ENCODE measurements at places on chromosomes 7 and 10.

GRCh38 chr10:55369670-55370420, 568.8 kb upstream of the PCDH15 start:
- no peak for DNase-seq

GRCh38 chr7:47310020-47310419, 271.9 kb downstream of the TNS3 start:
- no peak for DNase-seq

DNA sequence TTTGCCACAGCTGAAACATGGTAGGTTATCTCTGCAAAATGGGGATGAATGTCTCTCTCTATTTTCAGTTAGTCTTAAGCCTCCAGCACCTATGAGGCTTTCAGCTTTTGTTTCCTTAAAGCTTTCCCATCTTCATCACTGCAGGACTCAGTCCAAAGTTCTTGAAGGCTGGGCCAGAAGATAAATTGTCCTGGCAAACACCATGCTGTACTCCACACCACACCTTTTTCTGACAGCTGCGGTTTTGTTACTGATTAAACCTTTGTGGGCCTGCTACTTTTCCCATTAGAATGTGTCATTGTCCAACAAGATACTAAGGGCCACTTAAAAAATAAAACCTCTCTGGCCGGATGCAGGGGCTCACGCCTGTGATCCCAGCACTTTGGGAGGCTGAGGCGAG, 87.2 kb upstream of the A1CF start:
- no peak for DNase-seq

DNA sequence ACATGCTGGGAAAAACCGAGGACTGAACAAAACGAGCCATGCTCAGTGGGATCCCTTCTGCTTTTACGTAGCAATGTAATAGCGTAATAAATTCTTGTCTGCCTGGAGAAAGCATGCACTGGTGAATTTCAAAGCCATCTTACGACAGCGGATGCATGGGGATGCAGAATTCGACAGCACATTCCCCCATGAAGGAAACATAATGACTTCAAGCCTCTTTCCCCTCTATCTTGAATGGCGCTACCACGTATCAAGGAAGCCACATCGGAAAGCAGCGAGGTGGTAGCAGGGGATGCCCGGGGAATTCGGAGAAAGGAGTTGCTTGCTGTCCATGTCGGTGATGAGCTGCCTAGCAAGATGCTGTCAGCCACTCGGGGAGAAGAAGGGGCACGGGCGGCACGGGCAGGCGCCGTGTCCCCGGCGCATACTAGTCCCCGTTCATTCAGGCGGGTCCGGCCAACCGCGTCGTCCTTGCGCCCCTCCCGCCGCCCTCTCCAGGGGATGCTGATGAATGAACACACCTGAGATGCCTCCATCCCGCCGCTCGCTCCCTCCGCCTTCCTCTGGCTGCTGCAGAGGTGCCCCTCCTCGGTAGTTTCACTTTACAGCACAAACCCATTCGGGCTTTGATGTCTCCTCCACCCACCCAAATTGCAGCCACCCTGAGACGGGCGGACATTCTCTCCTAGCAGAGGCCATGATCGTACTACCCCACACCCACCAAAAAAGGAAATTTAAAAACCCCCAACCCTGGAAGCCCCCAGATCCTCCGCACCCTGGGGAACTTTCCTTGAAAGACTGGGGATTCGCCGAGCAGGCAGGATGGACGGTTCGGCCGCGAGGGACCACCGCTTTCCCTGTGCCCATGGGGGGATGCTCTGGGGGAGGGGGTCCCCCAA, 644 bp downstream of the SORBS1 start:
- DNase-seq = no peak

GRCh38 chr7:15485431-15485830, 76.4 kb downstream of the AGMO start:
- no peak for DNase-seq

DNA sequence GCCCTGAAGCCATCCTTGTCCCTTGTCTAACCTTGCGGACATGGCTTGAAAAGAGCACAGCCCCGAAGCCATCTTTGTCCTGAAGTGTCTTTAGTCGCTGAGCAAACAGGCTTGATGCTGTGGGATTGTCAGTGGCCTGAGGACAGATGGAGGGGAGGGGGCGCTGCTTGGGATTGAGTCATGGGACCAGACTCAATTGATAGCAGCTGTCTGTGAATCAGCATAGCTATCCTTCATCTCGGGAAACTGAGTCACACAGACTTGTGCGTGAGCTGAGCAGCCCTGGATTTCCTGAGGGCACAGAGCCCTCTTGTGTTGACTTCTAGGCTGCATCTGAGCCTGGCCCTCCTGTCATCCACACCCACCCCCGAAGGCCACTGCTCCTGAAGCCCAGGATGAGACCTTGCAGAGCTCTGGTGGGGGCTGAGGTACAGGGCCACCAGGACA, 14.4 kb downstream of the MYO1G start:
- DNase-seq = no peak

GRCh38 chr10:110827410-110827809, 44.3 kb upstream of the PDCD4 start:
- DNase-seq = no peak

- DNase-seq = no peak
These were observed 126.4 kb downstream of the JCAD start for GRCh38 chr10:29932991-29933390.

DNA sequence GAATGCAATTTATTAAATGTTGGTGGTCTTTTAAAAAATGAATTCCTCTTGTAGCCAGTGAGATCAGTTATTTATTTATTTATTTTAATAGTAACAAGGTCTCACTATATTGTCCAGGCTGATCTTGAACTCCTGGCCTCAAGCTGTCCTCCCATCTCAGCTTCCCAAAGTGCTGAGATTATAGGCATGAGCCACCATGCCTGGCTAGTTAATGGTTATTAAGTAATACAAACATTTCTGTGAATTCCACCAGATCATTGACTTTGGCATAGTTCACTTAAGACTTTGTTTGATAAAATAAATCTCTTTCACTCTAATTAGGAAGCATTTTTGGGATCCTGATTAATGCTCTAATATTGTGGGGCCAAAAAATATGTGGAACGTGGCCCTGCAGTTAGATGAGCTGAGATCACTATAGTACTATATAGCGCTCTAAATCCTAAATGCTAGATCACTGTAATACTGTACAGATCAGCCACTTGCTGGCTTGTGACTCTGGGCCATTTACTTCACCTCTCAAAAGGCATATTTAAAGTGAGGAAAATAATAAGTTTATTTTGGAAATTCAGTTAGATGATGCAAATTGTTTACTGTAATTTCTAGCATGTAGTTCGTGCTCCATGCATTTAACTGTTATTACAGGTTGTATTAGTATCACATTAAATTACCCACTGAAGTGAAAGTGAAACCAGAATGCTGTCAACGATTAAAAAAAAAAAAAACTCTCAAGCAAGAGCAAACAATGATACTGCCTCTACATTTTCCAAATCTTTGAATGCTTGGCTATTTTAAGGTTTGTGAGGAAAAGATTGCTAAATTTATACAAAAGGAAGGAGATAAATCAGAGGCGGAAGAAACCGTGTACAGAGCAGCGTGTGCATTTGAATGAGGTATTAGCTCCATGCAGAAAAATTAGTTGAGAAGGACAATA, 15.9 kb upstream of the FAS start:
- DNase-seq = no peak

- no peak for DNase-seq
These were observed 132.2 kb downstream of the ZNF365 start for GRCh38 chr10:62506371-62506770.

DNA sequence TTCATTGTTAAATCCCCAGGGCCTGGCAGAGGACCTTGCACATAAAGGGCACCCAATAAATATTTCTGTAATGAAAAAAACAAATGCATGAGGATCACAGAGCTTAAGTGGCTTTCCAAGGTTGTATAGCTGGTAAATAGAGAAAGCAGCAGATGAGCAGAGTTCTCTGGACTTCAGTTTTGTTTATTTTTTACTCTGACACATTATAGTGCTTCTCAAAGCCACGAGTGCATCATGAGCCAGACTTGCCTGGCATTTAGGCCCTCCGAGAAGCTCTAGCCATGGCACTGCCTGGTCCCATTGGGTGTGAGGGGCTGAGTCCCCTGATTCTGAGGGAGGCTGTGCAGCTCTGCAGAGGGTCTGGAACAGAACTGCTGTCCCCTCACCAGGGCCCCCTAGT, 87.2 kb upstream of the ZNF32 start:
- no peak for DNase-seq

DNA sequence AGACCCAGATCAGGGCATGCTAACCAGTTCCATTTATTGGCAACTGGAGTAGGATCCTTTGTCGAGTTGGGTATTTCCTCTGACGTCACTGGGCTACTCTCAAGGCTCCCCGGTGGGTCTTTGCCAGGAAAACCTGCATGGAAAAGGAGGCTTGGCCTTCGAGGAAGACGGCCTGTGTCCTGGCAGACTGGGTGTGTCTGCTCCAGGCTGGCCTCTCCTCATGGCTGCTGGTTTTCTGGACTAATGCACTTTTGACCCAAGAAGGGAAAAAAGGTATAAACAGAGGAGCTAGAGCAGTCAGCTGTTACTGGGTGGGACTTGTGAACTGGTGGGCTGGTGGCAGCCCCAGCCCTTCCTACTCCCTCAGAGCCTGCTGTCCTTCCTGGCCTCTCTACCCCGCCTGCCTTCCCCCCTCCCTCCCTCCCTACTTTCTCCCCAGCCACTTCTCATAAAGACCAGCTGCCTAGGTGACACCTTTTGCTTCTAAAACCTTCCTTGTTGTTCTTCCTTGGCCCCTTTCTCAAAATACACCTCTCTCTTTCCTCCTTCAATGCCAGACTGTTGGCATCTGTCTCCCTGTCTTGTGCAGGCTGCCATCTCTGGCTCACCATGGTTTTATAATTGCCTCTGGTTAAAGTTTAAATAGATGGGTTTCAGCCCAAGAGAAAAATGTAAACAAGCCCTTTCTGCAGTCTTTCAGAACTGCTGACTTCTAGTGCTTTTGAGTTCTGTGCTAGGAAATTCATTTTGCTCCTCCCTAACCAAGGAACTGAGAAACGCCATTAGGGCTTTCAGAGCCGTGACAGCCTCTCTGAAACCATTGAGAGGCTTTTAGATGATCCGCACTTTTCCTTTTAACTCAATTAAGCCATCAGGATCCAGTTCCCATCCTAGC, 101.8 kb upstream of the MKLN1 start:
- peak; percentile 54 for DNase-seq

- DNase-seq = no peak
These were observed 74.5 kb downstream of the DGKI start for GRCh38 chr7:137772316-137772715.

DNA sequence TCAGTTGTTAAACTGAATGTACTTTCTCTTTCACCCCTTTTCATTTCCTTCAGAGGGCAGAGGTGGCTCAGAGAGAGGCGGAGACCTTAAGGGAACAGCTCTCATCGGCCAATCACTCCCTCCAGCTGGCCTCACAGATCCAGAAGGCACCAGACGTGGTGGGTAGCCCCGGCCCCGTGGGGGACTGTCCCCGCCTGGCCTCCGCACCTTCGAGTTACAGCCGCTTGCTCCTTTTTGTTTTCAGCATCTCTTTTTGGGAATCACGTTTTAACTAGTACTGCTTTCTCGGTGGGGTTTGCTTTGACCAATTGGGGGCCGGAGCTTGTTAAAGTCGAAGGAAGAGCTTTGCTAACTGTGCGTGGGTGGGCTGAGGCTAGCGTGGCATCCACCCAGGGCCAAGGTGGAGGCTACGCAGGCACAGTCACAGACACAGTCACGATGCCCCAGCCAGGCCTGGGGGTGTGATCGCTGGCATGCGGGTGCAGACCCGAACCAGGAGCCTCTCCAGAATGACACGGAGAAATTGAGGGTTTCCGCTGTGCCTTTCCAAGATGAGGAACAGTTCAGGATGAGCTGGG, 116.2 kb upstream of the SH2B2 start:
- DNase-seq = no peak

- DNase-seq = no peak
These were observed 349.8 kb downstream of the SDK1 start for GRCh38 chr7:3650844-3651243.

DNA sequence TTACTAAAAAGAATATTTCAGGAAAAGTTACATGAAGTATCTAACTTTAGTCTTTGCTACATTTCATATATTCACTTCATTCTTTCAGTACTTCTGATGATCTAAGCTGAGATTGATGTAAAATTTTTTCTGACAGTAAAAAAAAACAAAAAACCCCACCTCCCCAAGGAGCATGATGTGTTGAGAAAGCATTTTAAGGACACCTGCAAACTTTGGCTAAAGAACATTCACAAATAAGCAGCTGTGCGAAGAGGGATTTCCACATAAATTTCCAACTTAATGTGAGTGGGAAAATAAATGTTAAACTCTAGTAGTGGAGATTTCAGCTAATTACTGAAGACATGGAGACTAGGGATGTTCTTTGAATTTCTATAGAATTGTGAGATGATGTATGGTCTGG, 35.5 kb downstream of the DLD start:
- no peak for DNase-seq

GRCh38 chr7:128922496-128923410, 12.2 kb upstream of the KCP start:
- DNase-seq = no peak

DNA sequence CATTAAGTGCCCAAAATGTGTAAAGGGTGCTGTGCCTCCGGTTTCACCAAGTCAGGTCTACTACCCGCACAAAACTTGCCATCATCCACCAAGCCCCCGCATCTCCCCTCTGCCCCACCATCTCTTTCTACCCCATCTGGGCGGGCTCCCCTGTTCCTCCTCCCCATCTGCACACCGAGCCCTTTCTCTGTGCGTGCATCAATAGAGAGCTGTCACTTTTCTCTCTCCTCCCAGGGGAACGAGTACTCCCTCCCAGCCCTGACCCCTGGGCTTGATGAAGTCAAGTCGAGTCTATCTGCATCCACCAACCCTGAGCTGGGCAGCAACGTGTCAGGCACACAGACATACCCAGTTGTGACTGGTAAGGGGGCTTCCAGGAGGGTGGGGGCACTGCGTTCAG, 63.5 kb downstream of the PAX2 start:
- DNase-seq = no peak

- no peak for DNase-seq
These were observed 94.0 kb downstream of the C10orf105 start for GRCh38 chr10:71625445-71626175.

DNA sequence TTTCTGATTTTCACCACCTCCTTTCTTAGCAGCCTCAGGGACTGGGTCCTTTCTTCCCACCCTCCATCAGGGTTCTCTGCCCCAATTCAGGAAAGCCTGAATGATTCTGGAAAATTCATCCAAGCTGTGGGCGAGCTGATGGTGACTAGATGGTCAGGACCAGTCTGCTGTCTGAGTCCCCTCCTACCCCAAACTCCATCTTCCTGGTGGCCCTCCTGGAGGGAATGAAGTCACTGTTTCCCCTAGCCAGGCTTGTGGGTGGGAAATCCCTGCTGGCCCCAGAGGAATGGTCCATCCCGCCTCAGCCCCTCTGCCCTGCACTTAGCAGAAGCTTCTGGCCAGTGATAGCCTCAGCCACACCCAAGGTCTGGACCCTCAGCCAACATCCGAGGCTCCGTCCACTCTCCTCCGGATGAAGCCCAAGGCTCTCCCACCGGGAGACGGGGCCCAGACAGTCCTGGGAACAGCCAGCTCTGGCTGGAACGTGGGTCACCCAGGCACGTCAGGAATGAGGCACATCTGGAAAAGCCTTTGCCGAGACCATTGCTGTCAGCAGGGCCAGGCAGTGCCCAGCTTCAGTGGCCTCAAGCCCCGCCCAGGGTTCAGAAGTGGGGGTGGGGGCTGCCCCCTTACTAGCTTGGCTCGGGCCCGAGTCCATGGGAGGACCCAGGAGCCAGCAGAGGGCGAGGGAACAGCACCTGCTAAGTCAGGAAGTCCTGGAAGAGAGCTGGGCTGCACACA, 4.0 kb upstream of the AQP1 start:
- no peak for DNase-seq

Data from tibial nerve (tissue), 4 donors.